HuH-7.5 (cell line): ENCODE measurements at places on chromosomes 12 and 14.
A peak's percentile ranks its signal among the peaks of the same experiment; 100 is the strongest.

- no peak for DNase-seq
Measured at GRCh38 chr12:71183018-71183417, 25.2 kb upstream of the TSPAN8 start.

- no peak for DNase-seq
Measured at GRCh38 chr14:61519106-61519505, 176.2 kb upstream of the HIF1A start.

DNA sequence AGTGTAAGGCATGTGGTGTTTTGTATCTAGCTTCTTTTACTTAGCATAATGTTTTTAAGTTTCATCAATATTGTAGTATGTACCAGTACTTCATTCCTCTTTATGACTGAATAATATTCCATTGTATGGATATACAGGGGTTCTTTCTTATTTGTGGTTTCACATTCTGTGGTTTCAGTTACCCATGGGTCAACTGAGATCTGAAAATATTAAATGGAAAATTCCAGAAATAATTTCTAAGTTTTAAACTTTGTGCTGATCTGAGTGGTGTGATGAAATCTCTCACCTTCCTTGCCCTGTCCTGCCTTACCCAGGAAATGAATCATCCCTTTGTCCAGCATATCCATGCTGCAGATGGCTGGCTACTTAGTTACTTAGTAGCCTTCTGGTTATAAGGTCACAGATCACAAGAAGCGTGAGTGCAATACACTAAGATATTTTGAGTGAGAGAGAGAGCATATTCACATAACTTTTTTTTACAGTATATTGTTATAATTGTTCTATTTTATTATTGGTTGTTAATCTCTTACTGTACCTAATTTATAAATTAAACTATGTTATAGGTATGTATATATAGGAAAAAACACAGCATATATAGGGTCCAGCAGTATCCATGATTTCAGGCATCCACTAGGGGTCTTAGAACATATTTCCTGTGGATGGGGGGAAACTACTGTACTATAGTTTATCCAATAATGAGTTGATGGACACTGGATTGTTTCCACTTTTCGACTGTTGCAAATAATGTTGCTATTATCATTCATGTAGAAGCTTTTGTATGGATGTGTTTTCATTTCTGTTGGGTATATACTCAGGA lies 59.6 kb upstream of the LRTM2 start:
- DNase-seq = no peak

DNA sequence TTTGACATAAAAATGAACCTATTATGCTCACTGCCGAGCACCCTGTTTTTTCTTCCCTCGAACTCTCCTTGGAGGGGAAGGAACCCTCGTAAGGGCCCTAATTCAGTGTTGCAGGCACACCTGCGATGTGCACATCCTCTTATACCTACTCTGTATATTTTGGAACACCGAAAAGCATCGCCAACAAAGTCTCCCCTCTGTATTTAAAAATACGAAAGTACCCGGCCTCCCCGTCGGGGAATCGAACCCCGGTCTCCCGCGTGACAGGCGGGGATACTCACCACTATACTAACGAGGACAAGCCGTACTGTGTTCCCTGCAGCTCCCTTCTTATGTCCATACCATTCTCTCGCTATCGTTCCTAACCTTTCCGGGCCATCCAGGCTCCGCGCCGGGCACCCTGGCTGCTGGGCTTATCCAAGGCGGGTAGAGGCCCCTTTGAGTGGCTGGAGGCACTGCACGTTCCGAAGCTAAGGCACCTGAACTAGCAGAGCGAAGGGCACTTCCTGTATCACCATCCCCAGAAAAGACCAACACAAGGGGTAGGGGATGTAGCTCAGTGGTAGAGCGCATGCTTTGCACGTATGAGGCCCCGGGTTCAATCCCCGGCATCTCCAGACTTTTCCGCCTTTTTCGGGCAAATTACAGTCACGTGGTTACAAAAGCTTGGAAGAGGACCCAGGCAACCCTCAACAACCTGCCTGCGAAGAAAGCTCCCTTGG lies 25.1 kb upstream of the UBC start:
- DNase-seq = peak; percentile 61

GRCh38 chr12:95393191-95393790 lies 80.7 kb upstream of the METAP2 start:
- no peak for DNase-seq

- DNase-seq = no peak
Measured at GRCh38 chr14:50497351-50497750, 35.0 kb downstream of the MAP4K5 start.

- DNase-seq = peak; percentile 76
Measured at GRCh38 chr14:94689218-94689984, 77.2 kb downstream of the SERPINA3 start.

DNA sequence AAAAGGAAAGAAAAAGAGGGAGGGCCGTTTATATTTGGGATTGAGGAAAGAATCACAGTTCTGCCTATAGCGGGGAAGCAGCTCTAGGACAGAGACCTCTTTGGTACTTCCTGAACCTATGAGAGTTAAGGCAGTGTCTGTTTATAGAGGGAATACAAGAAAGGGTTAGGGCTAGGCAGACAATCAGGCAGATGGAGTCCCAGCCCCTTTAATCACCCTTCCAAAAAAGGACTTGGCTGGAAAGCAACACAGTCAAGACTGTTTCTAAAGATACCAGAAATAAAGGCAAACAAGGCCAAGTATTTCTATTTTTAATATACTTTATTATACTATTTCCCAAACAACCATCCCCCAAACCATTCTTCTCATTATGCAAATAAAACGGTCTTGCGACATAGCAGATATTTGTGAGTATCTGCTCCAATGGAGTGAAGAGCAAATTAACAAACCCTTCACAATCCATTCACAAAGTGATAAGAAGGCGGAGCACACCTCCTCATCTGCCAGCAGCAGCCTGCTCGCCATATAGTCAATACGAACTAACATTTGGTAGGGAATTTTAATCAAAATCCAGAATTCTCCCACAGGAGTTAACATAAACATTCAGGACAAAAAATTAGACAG lies 697 bp upstream of the GRIP1 start:
- DNase-seq = no peak

GRCh38 chr12:69524331-69524630 lies 54.1 kb downstream of the FRS2 start:
- no peak for DNase-seq

- no peak for DNase-seq
Measured at GRCh38 chr12:64737539-64737938, 21.7 kb downstream of the GNS start.

- DNase-seq = no peak
Measured at GRCh38 chr12:47889040-47889439, 15.8 kb downstream of the VDR start.

GRCh38 chr12:5376591-5377207 lies 55.2 kb upstream of the NTF3 start:
- no peak for DNase-seq

GRCh38 chr12:22322091-22322490 lies 12.4 kb downstream of the ST8SIA1 start:
- no peak for DNase-seq

- no peak for DNase-seq
Measured at GRCh38 chr12:29743077-29743476, 40.7 kb downstream of the TMTC1 start.

- no peak for DNase-seq
Measured at GRCh38 chr12:108312693-108313189, 26.4 kb downstream of the CMKLR1 start.

DNA sequence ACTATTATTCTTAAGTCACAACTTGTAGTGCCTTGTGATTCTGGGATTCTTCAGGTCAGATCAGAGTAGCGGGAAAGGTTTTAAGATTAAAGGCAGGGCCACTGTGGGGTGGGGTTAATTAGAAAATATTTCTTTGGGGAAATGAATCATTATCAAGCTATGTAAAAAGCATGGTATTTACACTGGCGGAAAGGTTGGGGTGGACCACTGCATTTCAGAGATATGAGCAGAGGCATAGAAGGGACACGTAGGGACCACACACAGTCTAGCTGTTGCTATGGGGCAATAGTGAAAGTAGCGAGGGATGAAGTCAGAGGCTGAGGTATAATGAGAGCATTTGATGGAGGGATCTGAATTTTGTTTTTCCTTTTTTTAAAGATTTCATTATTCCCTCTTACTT lies 31.7 kb upstream of the KCNH3 start:
- DNase-seq = no peak

- DNase-seq = no peak
Measured at GRCh38 chr12:40238266-40238902, 13.6 kb downstream of the LRRK2 start.

- DNase-seq = no peak
Measured at GRCh38 chr12:70840656-70841350, 79.7 kb downstream of the PTPRR start.

- no peak for DNase-seq
Measured at GRCh38 chr12:78700565-78700964, 164.0 kb upstream of the SYT1 start.

- no peak for DNase-seq
Measured at GRCh38 chr12:49929581-49929980, 21.0 kb upstream of the AQP2 start.

DNA sequence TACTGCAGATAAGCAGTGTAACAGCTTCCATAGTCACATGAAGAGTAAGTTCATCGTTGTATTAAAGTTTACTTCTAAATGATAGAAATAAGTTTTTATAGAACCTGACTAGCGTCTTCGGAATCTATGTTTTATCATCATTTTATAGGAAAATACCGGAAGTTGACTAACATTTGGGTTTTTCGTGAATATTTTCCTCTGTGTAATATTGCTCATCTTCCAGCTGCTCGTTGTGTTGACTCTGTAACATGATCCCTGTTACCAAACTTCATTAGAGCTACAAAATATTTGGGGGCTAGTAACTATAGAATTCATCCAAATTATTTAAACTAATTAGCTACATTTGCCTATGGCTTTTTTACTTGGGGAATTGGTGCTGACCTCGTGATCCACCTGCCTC lies 37.2 kb downstream of the DDX51 start:
- no peak for DNase-seq

DNA sequence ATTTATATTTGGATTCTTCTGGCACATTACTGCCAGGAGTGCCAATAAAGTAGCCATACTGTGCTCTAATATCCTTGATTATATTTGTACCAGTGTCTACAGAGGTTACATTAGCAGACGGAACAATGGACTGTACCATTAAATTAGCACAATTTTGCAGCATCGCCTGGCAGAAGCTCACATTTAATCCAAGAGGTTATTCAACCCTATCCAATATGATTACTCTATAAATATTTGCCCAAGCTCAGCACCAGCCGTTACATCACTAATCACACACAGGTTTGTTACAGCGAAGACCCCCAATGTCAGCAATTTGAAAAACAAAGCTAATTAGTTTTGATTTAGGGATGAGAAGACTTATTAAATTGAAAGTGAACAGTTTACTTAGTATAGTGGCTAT lies 16.9 kb upstream of the MGST1 start:
- DNase-seq = no peak

- DNase-seq = no peak
Measured at GRCh38 chr12:74514098-74514872, 23.4 kb upstream of the ATXN7L3B start.

DNA sequence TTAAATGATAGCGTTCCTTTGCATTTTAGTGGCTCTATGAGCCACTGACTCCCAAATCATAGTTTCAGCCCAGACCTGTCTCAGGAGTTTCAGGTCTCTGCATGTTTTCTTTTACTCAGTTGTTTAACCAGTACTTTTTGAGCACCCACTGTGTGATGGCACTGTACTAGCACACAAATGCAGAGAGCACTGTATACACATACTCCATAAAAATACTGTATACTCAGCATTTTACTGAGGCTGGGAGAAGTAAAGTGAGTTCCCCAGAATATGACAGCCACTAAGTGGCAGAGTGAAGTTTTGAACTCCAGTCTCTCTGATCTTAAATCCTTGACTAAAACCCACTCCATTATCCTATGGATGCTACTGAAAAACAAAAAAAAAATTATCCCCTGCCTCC lies 76.0 kb upstream of the HSPB8 start:
- no peak for DNase-seq

GRCh38 chr14:62796431-62796830 lies 248.8 kb downstream of the KCNH5 start:
- DNase-seq = no peak

DNA sequence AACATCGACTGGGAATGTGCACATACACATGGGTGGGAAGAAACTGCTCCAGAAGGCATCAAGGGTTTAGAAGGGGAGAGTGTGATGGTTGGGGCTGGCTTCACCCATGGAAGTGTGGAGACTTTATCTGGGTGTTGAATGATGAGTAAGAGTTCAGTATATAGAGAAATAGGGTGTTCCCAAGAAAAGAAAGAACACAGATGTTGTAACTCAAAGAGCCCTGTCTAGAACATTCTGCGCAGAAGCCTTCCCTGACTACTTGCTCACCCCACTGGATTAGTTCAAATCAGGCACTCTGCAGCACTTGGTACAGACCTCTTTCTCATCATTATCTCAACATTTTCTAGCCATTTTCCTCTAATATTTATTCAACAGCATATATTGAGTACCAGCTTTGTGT lies 491.7 kb downstream of the SNAPC1 start:
- no peak for DNase-seq

- no peak for DNase-seq
Measured at GRCh38 chr12:15199930-15200329, 21.3 kb downstream of the RERG start.

- DNase-seq = no peak
Measured at GRCh38 chr12:26488351-26488750, 293.0 kb downstream of the SSPN start.

DNA sequence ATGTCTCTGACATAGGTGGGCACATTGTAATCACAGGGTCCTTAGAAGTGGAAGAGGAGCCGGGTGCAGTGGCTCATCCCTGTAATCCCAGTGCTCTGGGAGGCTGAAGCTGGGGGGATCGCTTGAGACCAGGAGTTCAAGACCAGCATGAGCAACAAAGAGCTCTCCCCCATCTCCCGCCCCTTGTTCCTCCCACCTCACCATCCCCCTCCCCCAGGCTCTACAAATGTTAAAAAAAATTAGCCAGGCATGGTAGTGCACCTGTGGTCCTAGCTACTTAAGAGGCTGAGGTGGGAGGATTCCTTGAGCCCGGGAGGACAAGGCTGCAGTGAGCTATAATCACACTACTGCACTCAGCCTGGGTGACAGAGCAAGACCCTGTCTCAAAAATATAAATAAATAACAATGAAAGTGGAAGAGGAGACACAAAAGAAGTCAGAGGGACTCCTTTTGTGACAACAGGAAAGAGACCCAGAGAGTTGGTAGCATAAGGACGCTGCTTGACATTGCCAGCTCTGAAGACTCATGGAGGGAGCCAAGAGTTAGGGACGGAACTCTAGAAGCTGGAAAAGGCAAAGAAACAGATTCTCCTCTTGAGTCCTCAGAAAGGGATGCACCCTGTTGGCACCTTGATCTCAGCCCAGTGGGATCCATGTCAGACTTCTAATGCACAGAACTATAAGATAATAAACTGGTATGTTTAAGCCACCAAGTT lies 29.6 kb upstream of the CSRP2 start:
- DNase-seq = no peak

- no peak for DNase-seq
Measured at GRCh38 chr12:77723308-77723707, 107.4 kb upstream of the NAV3 start.

DNA sequence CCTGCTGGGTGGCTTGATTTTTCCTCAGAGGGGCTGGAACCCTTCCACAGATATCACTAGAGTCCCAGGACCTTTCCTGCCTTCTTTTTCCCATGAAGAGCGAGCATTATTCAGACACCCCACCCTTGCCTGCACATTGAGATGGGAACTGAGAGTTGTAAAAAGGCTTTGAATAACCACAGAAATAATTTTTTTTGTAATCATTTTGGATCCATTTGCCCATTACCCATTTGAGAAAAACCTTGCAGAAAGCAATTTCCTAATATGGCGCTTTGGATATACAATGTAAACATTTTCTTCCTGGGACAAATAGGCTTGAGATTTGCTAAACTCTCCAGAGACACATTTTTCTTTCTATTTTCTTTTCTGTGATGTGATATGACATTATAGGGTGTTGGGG lies 250.6 kb downstream of the MSRB3 start:
- no peak for DNase-seq
